Fibroblast of skin of scalp (primary cell): ENCODE measurements at places on chromosomes 3 and 15.
A peak's percentile ranks its signal among the peaks of the same experiment; 100 is the strongest.

DNA sequence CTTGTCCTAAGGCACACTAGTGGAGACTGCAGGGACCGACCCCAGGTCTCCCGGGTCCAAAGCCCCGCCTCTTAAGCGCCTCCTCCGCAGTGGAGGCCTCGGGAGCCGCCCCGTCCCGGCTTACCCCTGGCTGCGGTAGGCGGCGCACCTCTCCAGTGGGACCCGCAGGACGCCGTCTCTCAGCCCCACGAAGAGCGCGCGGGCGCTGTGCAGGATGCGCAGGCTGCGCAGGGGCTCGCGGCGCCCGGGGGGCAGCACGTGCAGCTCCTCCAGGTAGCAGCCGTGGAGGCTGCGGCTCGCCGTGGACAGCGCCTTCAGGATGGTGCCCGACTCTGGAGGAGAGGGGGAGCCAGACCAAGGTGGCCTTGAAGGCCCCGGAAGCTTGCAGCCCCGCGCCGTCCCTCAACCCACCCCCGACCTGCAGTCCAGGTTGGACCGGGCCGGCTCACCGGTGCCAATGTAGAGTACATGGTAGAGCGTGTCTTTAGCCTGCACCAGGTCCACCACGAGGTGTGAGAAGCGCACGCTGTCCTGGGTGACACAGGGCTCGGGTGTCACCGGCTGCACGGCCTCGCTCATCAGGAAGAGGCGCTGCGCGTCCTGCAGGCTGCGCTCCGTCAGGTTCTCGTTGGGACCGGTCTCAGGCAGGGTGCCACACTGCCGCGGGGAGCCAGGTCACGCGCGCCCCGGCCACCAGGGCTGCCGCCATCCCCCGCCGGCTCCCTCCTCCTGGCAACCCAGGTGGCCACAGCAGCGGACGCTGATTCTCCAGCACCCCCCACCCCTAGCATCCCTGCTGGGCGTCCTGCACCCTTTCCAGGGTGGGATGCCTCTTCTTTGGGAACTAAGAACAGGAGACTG lies 105.5 kb downstream of the SEMA5B start:
- no peak for DNase-seq

- DNase-seq, result peak; percentile 80
These were observed 8.1 kb downstream of the FAM131A start for GRCh38 chr3:184345317-184346144.

- no peak for DNase-seq
These were observed 660 bp downstream of the NECTIN3 start for GRCh38 chr3:111072031-111072921.

DNA sequence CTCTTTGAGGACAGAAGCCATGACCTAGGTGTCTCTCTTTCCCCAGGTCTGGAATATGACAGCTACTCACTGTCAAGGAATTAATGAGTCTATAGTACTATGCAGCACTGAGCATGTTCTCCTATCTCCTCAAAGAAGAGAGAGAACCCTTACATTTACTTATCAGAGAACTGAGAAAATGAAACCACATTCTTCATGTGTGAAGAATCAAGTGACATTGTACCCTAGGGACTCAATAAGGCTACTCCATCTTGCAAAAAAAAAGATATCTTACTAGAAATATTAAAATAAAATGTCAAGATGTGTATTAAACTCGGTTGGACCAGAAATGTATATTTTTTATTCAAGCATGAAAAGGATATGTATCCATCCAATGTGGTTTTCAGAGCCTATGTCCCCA lies 133.2 kb upstream of the COL8A1 start:
- DNase-seq, result peak; percentile 56

DNA sequence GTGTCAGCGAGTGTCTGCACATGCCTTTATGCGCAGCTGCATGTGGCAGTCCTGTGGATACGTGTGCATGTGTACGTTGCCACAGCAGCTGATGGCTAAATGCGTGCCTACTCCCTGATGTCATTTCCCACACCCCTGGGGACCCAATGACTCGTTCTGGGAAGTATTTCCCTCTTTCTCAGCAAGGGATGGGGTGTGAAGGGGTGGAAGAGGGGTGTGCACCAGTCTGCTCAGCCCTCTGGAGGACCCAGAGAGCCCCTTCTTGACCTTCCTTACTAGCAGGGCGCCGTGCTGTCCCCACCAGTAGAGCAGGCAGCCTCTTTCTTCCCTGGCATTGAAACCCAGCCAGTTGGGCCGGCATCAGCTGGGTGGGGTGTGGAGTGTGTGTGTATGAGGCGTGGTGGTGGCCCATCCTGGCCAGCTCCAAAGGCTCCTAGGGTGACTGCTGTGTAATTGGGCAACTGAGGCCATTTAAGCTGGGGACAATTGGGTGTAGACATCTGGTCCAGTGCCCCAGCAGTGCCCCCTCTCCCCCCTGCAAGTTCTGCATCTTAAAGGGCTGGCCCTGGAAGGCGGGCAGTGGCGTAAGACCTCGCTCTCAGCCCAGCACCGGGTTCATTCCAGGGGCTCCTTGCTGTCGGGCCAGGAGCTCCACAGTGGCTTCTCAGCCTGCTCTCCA lies 19.2 kb downstream of the SNX33 start:
- peak; percentile 100 for DNase-seq

GRCh38 chr3:31880020-31880419 lies 101.0 kb downstream of the OSBPL10 start:
- DNase-seq, result no peak

- DNase-seq, result no peak
These were observed 25.3 kb downstream of the TRAK1 start for GRCh38 chr3:42116466-42116865.

DNA sequence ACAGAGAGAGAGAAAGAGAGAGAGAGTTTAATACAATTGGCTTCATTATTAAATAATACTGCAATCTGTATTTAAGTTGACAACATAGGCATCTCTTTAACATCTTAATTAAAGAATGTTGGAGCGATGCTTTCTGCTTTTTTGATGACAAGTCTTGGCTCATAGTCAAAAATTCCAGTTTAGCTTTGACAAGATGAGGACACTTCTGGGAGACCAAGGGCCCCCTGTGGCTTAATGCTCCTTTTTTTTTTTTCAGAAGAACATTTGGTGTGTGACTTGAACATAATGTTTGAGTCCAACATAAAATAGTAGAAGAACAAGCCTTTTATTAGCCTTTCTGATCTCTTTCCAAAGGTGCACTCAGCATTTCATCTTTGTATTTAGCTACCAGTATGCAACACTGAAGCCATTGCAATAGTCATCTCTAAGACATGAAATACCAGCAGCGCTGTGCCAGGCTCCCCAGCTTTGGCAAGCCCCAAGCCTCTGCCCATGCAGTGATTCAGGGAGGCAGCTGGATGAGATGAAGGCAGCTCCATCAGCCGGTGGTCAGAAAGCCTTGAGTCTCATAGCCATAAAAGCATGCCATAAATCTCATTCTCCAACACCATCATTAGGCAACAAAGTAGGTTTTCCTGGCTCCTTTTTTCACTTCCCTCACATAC lies 349.4 kb upstream of the SEMA6D start:
- peak; percentile 56 for DNase-seq

- DNase-seq, result no peak
These were observed 12.7 kb upstream of the ZNF609 start for GRCh38 chr15:64447536-64448315.

GRCh38 chr15:93201940-93202339 lies 112.9 kb upstream of the RGMA start:
- DNase-seq, result no peak

GRCh38 chr15:100113351-100114080 lies 228.3 kb downstream of the ADAMTS17 start:
- DNase-seq, result no peak

DNA sequence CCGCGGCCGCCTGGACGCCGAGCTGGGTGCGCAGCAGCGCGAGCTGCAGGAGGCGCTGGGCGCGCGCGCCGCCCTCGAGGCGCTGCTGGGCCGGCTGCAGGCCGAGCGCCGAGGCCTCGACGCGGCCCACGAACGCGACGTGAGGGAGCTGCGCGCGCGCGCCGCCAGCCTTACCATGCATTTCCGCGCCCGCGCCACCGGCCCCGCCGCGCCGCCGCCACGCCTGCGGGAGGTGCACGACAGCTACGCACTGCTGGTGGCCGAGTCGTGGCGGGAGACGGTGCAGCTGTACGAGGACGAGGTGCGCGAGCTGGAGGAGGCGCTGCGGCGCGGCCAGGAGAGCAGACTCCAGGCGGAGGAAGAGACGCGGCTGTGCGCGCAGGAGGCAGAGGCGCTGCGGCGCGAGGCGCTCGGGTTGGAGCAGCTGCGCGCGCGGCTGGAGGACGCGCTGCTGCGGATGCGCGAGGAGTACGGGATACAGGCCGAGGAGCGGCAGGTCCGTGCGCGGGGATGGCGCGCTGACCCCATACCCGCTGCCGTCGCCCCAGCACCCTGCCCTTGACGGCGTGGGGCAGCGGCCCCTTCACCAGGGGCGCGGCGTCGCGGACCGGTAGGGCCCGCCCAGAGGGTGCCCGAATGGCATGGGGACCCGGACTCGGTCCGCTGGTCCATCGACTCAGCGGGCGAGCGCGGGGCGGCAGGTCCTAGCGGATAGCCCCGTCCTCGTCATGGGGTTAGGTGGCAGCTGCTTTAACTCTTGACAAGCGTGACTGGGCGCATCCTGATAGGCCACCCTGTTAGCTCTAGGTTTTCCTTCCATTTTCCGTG lies 848 bp downstream of the SYNM start:
- DNase-seq, result peak; percentile 62
